Foreskin melanocyte (primary cell): ENCODE measurements at places on chromosomes 11 and 22.

DNA sequence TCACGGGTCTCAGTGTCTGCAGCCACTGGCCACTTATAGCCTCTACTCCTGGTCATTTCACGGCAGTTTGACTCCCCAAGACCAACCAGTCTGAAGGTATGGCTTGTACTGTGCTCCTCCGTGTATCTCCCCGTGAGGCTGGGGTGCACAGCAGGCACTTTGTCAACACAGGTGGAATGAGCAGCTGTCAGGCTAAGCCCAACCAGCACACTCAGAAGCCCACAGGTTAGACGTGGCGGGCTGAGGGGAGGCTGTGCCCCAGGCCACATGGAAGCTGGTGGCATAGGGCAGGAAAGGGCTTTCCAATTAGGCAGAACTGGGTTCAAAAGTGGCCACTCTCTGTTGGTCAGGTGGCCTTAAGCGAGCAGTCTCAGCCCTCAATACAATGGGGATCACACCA is 7.0 kb downstream of the TP53I11 start:
- no peak for DNase-seq

DNA sequence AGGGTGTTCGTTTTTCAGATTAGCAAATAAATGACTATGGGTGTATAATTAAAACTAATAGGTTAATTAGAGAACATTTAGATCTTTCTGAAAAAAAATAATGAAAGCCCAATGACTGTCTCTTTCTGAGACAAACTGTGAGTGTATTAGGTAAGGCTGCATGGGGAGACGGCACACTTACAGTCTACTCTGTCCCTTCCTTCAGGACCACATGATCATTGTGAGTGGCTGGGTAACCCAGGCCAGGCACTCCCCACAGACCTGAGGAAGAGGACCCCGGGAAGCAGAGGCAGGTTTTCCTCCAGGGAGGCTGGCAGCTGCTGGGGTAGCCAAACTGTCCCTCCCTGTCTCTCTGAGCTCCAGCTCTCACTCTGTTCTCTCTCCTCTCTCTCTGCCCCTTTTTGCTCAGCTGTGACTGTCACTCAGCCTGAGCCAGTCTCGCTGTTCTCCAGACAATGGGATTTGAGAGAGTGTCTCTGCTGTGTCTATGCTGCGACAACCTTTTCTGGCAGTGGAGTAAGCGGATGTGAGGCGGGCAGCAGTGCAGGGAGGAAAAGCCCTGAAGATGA is 83.1 kb upstream of the NCAM1 start:
- no peak for DNase-seq

GRCh38 chr11:47348859-47349258 is 3.6 kb downstream of the MYBPC3 start:
- no peak for DNase-seq

GRCh38 chr22:21865041-21865440 is 2.4 kb downstream of the MAPK1 start:
- DNase-seq: no peak

GRCh38 chr11:121534131-121535093 is 81.6 kb upstream of the SORL1-AS1 start:
- no peak for DNase-seq

DNA sequence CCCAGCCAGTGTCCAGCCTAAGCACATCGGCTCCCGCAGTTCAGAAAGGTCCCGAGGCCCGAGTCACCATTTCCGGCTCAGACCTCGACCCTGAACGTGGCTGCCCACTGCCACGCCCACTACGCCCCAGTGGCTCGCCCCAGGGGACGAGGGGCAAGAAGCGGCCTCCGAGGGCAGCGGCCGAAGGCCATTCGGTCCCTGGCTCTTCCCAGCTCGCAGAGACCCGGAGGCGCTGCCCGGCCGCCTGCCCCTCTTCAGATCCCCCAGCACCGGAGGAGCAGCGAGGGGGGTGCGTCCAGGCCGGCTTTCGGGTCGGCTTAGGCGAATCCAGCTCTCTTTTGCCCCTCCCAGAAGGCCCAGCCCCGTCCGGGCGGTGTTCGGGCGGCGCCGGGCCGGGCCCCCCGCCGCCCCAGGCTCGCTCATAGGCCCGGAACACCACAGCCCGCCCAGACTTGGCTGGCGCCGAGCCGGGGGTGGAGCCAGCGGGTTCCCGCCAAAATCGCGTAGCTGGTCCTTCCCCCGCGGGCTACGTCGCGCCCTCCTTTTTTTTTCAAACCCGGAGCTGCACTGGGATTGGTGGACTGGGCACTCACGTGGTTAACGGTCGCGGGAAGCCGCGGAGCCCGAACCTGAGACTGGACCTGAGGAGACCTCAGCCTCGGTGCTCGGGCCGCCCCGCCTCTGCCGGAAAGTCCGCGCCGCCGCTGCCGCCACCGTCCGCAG is at the start of gene WEE1:
TSS of gene WEE1 (plus strand) at position 619 of the 723 bp plus-strand sequence. CDS start 264 bp downstream, outside the sequence.
- peak; percentile 96 for DNase-seq

GRCh38 chr11:33116535-33116934 is 44.7 kb downstream of the CSTF3 start:
- no peak for DNase-seq

DNA sequence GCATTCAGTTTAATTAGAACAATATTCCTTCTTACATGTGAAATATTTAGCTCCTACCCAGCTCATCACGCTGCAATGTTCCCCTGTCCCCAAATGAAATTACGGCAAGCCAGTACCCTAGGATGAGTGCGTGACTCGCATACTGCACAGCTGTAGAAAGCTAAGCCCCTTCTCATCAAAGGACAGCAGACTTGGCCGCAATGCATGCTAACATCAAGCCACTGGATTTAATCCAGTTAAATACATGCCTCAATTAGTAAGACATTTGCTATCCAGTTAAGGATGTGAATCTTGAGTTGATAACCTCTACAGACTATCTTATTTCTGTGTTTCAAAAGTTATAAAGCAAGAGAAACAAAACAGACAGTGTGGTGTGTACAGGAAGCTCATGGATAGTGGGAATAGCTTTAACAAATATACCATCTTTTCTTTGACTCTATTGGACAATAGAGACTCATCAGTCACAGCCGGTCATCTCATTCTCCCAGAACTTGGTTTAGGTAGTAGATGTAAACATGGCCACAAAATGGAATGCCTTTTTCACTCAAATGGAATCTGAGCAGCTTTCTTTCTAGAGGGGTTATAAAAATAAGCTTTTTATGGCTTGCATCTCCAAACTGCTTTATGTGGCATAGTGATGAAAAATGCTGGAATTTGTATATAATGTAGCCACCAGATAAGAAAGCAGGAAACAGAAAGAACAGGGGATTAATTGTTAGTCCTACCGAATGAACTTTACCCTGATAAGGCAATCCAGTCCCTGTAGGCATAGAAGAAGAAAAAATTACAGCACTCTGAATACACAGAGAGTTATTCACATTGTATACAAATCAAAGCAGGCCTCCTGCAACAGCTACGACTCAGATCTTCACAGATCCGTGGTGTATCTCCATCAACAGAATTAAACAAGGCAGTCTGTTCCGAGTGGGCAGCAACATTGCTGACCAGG is 224.1 kb downstream of the CADM1 start:
- peak; percentile 91 for DNase-seq

DNA sequence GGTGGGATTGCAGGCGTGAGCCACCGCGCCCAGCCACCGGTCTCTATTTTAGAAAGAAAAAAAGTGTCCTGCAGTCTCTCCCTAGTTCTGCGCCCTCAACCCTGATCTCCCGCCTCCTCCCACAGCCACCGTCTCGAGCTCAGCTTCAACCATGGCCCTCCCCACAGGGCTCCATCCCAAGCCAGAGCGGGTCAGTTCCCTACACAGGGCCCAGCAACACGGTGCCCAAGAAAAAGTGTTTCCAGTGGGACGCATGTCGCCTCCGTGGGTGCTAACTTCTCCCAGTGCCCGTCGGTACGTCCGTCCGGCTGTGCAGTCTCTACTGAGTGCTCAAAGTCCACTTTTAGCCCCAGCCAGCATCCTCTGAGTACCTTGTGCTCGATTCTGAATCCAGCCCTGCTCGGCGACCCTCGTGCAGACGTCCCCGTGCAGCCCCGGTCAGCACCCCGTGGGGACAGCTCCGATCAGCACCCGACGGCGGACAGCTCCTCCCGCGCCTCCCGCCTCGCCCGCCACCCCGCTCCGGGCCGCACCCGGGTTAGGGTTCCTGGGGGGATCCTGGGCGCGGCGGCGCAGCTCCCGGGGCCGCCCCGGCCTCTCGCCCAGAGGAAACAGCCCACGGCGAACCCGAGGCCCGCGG is 657 bp upstream of the MAPK8IP2 start:
- no peak for DNase-seq

GRCh38 chr22:40602231-40602630 is 34.3 kb downstream of the MRTFA start:
- DNase-seq: no peak

DNA sequence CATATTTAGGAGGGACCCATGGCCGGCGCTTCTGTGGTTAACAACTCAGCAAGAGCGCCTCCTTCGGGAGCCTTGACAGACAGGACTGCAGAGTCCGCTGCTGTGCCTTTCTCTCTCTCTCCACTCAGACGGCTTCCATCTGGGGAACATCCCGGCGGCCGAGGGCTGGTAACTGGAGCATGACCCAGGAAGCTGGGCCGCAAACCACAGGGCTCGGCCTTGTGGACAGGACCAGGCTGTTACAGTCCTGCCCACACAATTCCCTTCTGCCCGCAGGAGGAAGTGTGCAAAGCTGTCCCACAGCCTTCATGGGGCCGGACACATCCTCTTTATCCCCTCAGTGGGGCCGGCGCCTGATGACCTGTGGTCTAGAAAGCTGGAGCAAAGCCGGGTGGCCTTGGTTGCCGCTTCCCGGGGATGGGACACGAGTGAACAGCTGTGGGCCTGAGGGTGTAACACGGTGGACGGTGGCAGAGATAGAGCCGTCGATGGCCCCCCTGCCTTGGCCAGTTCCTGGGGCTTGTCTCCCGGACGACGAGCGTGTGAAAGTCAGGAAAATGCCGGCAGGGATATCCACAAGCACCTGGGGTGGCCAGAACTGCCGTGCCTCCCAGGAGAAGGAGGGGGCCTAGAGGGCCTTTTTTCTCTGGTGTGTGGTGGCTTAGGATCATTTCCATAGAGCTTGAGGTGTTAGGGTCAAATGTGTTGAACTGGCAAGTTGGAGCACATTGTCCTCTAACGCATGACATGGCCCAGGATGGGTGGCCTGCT is 50.1 kb downstream of the FBLN1 start:
- DNase-seq: peak; percentile 87

- no peak for DNase-seq
These were observed 82.7 kb upstream of the TMEM45B start for GRCh38 chr11:129732941-129733340.

- DNase-seq: peak; percentile 5
These were observed 425.6 kb downstream of the SHANK2 start for GRCh38 chr11:70826541-70827335.

DNA sequence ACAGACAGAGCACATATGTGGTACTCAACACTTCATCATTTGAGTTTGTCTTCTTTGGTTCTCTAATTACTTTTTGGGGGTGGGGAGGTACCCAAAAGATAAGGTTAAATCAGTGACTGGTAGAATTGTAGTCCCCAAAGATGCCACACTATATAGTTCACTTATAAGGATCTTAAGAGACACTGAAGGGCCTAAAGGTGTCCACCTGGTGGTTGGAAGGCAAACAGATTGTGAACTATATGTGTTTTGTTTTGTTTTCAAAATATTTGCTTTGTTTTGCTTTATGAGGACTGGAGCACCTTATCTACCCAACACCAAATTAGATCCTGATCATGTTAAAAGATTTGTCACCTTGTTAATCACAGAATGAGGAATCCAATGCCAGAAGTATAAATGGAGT is 136.1 kb downstream of the DCDC1 start:
- no peak for DNase-seq

GRCh38 chr11:57224537-57224936 is 12.5 kb downstream of the APLNR start:
- DNase-seq: peak; percentile 11

- peak; percentile 37 for DNase-seq
These were observed 20.9 kb downstream of the SERGEF start for GRCh38 chr11:17991783-17992433.

DNA sequence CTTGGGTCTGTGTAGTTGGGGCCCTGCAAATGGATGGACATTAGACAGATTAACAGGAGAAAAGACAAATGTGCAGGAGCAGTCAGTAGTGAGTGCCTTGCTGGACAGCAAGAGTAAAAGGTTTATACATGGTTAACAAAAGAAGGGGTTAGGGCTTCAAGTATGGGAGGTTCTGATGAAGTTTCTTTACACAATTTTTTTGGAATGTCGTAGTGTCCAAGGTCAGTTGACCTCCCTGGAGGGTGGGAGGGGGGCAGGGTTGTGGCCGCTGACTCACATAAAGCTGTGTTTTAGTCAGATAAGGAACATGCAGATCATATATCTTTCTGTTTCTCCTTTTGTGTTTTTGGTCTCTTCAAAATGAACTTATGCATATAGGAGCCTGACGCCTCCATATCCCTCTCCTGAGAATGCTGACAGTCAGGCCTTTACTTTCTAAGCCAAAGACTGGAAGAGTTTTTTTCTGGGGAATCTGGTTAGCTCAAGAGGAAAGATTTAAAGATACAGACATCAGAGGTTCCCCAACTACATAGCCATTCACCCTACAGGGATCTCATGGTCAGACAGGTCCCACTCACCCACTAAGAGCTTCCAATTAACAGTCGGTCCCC is 134.3 kb downstream of the NECTIN1 start:
- no peak for DNase-seq

DNA sequence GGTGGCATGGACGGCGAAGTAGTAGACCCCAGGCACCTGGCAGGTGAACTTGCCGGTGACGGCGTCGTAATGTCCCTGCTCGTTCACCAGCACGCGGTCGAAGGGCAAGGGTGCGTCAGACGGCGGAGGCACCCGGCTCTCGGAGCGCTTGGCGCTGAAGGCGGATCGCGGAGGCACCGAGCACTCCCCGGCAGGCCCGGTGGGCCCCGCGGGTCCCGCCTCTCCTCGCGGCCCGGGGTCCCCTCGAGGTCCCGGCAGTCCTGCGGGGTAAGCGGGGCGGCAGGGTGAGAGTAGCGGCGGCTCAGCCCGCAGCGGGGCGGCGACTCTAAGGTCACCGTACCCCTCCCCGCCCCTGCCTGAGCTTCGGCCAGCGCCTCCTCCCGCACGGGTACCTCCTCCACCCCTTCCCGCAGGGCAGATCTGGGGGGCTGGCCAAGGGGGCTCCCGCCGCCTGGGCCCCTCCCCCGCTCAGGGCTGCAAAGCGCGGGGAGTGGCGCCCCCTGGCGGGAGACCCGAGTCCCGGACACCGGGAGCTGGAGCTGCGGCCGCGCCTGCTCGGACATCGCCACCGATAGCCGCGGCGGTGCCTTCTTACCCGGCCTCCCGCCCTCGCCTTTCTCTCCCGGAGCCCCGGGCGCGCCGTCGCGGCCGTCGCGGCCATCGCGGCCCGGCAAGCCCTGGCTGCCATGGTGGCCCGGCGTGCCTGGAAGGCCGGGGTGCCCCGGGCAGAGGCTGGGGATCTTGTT is 921 bp downstream of the C1QTNF5 start:
- DNase-seq: no peak

GRCh38 chr11:7381937-7382336 is 103.4 kb upstream of the OLFML1 start:
- DNase-seq: no peak

- no peak for DNase-seq
These were observed 9.3 kb downstream of the PRDM11 start for GRCh38 chr11:45155627-45156180.

DNA sequence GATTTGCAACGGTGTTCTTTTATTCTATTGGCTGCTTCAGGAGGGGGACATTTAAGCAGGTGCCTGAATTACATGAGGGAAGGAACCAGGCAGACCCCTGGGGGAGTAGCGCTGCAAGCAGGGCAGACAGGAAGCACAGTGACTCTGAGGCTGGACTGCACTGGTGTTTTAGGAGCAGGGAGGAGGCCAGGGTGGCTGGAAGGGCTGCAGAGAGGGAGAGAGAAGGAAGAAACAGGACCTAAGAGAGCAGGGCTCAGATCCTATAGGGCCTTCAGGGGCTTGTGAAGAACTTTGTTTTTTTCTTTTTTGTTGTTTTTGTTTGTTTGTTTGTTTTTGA is 62.5 kb upstream of the SORL1-AS1 start:
- no peak for DNase-seq
